ENCODE measurements at places on chromosomes 11 and 22.

GRCh38 chr11:114133548-114134329 is 74.2 kb downstream of the ZBTB16 start:
- no peak for DNase-seq

GRCh38 chr11:94010136-94010535 is 11.0 kb upstream of the HEPHL1 start:
- DNase-seq, result no peak

- DNase-seq, result no peak
Observed at GRCh38 chr11:10377183-10377582, 72.3 kb downstream of the ADM start.

- no peak for DNase-seq
Observed at GRCh38 chr11:26072614-26073153, 259.2 kb upstream of the ANO3 start.

GRCh38 chr11:72673943-72674828 is at the start of gene PDE2A:
PDE2A (minus strand) TSS chr11:72674422; CDS start chr11:72674207, 215 bp downstream.
- DNase-seq, result no peak

DNA sequence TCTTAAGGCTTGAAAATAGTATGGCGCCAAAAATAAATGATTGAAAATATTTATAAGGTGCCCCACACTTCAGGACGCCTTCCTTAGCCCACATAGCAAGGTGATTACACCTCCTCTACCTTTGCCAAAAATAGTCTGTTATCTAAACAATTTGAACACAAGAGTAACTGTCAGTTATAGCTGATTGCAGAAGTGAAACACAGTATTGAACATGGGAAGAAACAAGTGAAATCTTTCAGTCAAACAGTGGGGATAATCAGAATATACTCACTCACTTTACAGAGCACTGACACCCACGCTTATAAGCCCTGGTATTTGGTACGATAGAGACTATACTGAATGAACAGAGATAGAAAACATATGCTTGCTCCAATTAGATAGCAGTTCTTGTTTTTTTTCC is 203.1 kb downstream of the RAB38 start:
- DNase-seq, result no peak

GRCh38 chr22:31896472-31896871 is 47.9 kb upstream of the YWHAH start:
- no peak for DNase-seq

GRCh38 chr11:72821920-72822799 is 7.9 kb downstream of the ATG16L2 start:
- peak; percentile 94 for DNase-seq

GRCh38 chr11:110679323-110679975 is 32.8 kb downstream of the ARHGAP20 start:
- no peak for DNase-seq

DNA sequence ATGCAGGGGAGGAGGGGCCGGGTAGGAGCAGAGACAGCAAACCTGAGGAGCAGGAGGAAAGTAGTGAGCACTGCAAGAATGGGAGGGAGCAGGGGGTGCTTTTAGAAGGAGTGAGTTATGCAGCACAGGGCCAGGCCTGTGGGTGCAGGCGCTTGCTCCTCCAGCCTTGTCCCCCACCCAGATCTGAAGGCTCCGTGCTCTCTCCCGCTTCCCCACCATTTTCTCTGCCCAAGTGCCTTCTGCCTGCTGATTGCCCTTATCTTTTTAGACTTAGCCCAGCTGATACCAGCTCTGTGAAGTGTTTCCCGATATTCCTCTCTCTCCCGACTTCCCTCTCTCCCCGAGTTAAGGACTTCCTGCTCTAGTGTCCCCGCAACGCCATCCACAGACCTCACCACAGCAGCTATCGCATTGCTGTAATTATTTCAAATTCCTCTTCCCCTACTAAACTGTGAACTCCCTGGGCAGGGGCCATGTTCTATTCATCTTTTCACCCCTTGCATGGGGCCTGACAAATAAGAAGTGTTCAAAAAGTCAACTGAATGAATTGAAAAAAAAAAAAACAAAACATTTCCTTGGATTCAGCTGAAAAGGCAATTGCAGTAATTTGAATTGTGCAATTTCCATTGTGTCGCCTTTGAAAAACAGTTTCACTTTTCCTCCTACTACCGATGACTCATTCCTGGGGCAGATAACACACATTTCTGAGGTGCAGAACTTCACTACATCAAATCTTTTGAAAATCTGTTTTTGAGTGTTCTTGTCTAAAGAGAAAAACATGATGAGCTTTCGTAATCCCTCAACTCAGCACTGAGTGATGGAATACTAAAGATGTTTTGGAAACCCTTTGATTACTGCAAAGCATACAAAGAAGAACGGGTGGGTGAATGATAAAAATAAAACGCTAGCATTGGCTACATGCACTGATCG is 69.7 kb upstream of the BMAL1 start:
- DNase-seq, result no peak

- DNase-seq, result no peak
Observed at GRCh38 chr11:107011977-107012376, 6.3 kb downstream of the GUCY1A2 start.

GRCh38 chr22:27874185-27874584 is 44.9 kb downstream of the PITPNB start:
- no peak for DNase-seq

DNA sequence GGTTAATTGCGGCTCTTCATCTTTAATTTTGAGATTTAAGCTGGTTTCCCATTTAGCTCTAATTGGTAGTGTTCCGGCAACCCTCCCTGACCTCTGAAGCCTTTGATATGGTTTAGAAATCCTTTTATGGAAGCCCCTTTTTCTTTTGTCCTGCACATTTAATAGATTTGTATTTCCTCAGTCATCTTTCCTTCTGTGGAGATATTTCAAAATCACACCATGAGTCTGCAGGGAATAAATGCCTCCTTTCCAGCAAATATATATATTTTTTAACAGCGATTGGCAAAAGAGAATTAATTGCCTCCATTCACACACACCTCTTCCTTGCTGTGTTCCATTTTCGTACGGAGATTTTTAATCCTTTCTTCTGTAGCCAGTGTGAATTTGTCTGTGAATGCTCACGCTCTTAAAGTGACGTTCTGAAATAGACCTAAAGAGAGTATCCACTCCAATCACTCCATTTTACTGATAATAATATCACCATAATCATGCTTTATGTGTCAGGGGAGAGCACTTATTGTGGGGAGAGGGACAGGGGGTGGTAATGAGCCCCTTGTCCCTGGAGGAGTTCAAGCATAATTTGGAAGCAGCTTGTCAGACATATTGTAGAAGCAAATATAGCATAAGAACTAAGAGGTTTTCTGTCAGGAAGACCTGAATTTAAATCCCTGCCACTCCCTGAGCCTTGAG is 142.5 kb upstream of the SYT13 start:
- DNase-seq, result no peak

- no peak for DNase-seq
Observed at GRCh38 chr22:49321477-49322055, 506.1 kb downstream of the BRD1 start.
